ENCODE measurements at places on chromosomes 3 and 15.

DNA sequence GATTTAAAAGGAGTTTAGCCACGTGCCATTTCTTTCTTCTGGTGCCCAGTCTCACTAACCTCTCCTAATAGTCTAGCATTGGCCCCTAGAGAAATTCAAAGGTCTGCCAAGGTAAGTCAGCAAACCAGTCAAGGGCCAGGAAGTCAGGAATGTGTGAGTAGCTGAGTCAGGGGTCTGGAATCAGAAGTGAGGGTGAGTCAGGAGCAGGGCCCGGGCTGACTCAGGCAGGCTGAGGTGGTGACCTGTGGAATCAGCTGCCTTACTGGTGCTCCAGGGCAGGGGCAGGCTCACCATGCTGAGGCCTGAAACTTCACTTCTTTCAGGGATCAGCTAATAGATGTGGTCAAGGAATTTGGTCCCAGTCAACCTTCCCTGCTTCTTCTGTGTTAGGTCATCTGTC lies 105.8 kb upstream of the MYZAP start:
- DNase-seq = no peak

DNA sequence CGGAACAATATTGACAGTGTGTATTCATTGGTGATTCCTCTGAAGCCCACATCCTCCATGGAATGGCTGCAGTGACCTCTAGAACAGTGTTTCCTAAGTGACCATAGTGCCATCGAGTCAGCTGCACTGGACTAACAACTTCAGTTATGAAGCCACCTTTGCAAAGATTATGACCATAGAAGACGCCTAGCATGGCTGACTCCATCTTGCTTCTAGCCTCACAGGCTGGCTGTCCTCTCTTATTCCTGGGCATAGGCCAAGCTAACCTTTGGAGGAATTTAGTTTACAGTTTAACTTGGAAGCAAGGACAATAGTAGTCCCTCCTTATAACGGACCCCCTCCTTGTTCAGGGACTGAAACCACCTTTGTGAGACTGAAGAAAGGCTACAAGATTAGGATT lies 37.3 kb upstream of the OSBPL11 start:
- DNase-seq = no peak

DNA sequence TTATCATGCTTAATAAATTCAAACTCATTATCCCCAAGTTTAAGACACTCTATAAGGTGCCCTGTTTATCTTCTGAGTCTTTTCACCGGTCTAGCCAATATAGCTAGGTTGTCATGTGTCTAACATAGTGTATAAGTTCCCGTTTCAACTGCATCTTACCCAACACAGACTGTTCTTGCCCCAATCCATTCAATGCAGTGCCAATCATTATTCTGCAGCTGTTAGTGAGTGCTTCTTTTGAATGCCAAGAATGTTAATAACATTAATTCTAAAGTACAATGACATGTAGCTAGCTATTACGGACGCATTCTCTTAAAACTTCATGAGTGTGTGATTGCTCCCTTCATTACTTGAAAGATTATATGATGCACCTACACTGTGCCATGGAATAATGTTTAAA lies 646.4 kb upstream of the NR2F2 start:
- no peak for DNase-seq

DNA sequence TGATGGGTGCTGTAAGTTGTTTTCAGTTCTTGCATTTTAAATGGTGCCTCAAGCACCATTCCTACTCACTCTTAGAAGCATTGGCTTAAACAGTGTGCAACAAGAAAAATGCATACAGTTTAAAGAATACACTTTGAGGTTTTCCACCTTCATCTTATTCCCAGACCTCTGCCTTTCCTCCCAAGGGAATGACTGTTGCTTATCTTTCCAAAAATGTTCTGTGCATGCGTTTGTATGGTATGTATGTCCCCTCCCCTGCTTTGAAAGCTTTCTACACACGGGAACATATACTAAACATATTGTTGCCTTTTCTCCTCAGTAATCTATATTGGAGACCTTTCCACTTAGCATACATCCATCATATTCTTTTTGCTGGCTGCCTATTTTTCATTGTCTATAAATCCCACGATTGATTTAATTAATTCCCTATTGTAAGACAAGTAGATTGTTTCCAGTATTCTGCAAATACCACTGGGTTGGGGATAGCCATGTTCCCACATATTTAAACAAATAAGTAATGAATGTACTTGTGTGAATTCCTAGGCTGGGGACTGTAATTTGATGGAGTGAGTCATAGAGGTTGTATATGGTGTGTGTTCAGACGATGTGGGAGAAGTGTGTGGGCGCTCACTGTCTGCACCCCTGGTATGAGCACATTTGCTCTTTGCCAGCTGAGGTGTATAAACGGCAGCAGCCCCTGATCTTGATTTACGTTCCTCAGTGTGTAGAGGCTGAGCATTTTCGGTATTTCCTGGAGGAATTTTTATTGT lies 5.8 kb downstream of the TRAK1 start:
- DNase-seq = no peak

DNA sequence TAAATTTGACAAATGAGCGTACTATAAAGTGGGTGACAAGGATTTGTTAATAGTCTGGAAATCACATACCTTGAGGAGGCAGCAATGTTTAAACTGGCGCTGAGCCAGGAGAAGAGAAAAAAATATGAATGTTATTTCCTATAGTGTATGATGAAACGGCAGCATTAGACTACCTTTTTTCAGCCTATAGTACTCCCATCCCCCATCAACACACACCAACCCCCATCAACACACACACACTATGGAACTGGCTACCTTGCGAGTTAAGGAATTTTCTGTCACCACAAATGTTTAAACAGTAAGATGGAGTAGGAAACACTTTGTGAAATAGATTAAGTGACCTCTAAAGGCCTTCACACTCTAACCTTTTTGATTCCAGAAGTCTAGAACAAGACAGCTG lies 46.8 kb upstream of the ZCWPW2 start:
- no peak for DNase-seq

Data from anterior cingulate cortex (tissue), 58 donors.